ENCODE measurements at places on chromosomes 1 and 21. TPM values are rescaled to one million over a fixed set of nuclear protein-coding genes. Genes with fewer than 3 reads are reported as not detected.

- no peak for DNase-seq
Observed at GRCh38 chr1:19006837-19007271, 50.4 kb upstream of the IFFO2 start.

KCNJ9 gene
- polyA plus RNA-seq, result 0.06 TPM

ANGPTL7 gene
- polyA plus RNA-seq, result not detected

DNA sequence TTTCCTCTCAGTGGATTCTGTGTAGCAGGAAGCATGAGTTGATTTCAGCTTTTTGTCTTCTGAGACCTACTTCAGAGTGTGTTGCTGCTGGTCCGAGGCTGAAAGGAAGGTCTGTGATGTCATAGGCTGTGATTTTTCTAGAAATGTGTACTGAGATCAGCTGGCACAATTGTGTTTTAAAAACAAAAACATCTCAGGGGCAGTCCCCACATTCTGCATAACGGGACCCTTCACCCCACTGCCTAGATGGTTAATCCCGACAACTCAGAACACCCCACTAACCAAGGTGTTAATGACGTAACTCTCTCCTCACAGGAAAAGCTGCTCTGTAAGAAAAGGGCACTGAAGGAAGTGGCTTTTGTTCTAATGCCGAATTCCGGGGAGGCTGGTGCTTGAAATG lies 59.8 kb upstream of the PPP2R5A start:
- DNase-seq, result no peak

GRCh38 chr1:116380499-116381242 lies 7.6 kb downstream of the ATP1A1 start:
- no peak for DNase-seq
